ENCODE measurements at places on chromosomes 7 and 10.

DNA sequence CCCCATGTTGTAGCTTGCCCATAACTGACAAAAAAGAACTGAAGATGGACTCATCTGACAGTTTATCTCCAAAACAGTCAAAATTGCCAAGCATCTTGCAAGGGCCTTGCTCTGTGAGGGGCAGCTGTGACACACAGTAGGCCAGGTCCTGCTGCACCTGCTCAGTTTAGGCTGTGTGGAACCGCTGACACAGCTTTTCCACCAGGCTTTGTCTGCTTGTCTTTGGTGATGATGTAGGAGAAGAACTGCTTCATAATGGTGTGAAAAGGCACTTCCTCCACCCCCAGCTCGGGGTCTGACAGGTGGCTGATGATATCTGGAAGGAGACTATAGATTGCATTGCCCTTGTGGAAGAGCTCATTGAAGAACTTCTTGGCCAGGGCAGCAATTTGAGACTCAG is 92.6 kb downstream of the NPSR1 start:
- no peak for DNase-seq

- no peak for DNase-seq
Measured at GRCh38 chr7:22255342-22255741, 101.6 kb downstream of the RAPGEF5 start.

DNA sequence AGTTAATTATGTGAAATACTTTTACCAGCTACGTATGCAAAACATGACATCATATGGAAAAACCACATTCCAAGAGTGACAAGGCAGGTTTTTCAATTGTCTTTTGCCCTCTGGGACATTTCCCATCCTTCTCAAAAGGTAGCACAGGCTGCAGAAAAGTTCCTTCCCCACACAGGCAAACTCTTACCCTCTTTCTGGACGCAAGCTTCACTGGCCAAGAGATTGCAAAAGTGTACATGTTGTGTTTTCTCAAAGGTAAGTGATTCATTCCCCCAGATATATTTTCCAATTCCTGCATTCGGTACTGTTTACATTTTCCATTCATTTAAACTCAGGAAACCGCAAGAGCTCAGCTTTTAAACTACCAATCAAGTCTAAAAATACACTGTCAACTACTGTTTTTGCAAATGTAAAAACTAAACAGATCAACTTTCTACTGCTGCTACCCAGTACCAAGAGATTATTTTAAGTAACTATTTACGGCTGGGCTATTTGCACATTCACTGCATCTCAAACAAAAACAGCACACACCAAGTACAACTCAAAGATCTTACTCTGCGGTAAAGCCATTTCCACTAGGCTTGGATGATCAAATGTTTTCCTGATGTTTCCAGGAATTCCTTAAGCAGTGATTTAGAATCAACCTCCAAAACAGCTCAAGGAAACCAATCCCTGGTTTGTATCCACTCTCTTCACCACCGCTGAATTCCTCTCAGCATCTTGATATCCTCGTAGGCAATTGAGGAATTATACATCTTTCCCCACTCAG is 233.6 kb upstream of the CCDC6 start:
- DNase-seq: no peak

GRCh38 chr7:765383-765782 is 38.3 kb upstream of the PRKAR1B start:
- no peak for DNase-seq

GRCh38 chr10:1615186-1615954 is 122.0 kb downstream of the ADARB2 start:
- no peak for DNase-seq

DNA sequence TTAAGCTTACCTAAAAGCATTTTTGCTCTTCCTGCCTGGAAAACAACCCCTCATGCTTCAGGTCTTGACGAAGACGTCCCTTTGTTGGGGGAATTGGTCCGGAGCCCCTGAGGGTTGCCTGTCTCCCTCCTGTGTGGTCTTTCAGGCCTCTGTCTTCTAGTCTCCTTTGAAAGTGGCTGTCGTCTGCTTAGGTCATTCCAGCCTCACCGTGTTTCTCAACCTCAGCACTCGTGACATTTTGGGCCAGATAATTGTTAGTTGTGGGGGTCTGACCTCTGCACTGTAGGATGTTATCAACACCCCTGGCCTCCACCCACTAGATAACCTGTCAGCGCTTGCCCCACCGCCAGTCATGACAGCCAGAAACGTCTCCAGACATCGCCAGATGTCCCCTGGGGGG is 219.1 kb downstream of the TCF7L2 start:
- no peak for DNase-seq

DNA sequence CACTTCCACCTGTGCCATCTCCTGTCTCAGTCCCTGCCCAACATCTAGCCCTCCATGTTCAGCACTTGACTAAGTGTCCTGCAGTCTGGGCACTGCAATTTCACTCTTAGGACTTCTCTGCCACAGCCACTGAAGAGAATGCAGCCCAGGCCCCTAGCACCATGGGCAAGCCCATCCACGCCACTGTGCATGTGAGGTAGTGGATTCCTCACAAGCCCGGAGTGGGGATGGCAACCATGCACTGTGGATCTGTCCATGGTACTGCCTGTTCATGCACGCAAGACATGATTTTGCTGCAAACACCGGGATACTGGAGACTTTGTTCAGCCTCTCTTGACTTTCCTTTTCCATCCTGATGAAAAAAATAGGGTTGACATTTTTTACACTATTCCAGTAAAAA is 12.3 kb downstream of the DDC start:
- no peak for DNase-seq

DNA sequence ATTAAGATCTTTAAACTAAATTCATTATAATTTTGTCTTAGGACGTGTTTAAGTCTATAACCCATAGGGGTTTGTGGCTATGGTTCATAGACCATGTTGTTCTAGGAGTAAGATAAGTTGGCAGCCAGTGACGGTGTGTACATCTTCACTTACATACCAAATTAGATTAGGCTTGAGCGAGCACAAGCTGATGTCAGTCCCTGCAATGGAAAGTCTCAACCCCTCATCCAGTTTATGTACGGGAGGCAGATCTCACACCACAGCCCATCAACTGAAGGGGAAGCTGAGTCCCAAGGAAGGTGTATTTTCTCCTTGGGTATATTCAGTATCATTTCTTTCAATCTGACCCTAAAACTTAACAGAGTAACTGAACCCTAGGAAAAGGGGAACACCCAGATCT is 5.1 kb upstream of the SMC3 start:
- DNase-seq: no peak

DNA sequence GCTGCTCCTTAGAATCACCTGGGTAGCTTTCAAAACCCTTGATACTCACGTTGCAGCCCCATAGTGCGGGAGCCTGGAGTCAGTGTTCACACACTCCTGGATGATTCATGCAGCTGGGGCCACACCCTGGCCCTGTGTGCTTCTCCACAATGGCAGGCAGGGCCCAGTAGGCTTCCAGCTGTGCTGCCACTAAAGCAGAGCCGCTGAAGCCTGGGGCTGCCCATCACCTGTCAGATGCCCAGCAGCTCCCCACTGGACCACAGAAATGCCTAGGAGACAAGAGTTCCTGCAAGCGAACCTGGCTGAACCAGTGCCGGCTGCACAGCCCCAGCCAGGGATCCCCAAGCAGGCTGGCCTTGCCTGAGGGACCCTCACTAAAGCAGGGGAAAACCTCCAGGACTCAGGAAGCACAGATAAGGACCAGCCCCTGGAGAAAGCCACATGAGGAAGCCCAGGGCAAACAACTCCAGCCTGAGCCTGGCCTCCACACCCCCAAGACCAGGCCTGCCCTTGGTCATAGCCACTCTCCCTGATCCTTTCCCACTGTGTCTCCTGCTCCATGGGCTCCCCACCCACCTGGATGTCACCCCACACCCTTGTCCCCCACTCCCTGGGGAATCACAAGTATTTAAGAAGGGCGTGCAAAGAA is 111.9 kb downstream of the GRID1 start:
- DNase-seq: peak; percentile 10

- no peak for DNase-seq
Measured at GRCh38 chr10:24406809-24407483, 198.0 kb downstream of the KIAA1217 start.

GRCh38 chr10:80406204-80406603 is 2.1 kb upstream of the PRXL2A start:
- no peak for DNase-seq

DNA sequence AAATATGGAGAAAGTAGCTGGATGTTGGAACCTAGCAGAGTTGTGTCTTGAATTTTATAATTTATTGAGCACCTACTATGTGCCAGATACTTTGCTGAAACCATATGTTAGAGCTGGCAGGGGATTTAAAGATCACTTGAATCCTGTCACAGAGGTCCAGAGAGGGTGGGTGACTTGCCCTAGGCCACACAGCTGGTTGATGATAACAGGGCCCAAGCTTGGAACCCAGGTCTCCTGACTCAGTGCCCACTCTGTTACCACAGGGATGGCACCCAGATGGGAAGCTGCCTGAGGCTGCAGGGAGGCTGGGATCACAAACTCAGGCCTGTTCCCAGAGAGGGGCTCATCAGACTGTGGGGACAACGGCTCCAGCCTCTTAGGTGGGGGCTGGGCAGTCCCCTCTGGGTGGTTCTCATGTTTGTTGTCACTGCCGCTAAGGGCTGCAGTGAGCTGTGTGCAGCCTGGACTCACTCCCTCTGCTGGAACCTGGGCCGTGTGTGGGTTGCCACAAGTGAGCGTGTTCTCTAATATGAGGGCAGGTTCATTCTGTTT is 18.6 kb downstream of the GOLGA7B start:
- no peak for DNase-seq

- DNase-seq: no peak
Measured at GRCh38 chr7:92751902-92752901, 84.2 kb downstream of the CDK6 start.

GRCh38 chr10:133308421-133309099 is at the start of the genes TUBGCP2 and ZNF511:
TUBGCP2 (minus strand) TSS chr10:133308872; CDS start chr10:133302941, 5,931 bp downstream.
ZNF511 (plus strand) TSS chr10:133308914; CDS start chr10:133308944, 30 bp downstream.
- peak; percentile 44 for DNase-seq

GRCh38 chr7:101869026-101869900 is 51.8 kb downstream of the CUX1 start:
- DNase-seq: no peak

GRCh38 chr7:20275637-20276036 is 55.1 kb upstream of the ITGB8 start:
- DNase-seq: no peak

- DNase-seq: no peak
Measured at GRCh38 chr7:33971106-33971505, 65.8 kb downstream of the BMPER start.

- no peak for DNase-seq
Measured at GRCh38 chr10:88289342-88289741, 293.8 kb downstream of the RNLS start.

DNA sequence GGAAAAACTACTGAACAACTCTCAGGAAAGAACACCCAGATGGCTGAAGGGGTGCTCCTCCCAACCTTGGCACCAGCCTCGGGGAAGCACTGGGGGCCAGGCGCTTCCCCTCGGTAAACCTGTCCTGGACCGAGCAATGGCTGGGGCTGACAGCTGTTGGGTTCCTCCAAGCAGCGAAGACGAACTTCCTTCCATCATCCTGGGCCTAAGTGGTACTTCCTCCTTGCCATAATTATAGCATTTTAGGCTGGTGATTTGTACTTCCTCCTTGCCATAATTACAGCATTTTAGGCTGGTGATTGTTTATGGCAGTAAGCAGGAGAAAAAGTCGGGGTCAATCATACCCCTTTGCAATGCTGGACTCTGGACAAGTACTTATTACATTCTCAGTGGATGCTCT is 69.3 kb downstream of the MYOF start:
- no peak for DNase-seq

DNA sequence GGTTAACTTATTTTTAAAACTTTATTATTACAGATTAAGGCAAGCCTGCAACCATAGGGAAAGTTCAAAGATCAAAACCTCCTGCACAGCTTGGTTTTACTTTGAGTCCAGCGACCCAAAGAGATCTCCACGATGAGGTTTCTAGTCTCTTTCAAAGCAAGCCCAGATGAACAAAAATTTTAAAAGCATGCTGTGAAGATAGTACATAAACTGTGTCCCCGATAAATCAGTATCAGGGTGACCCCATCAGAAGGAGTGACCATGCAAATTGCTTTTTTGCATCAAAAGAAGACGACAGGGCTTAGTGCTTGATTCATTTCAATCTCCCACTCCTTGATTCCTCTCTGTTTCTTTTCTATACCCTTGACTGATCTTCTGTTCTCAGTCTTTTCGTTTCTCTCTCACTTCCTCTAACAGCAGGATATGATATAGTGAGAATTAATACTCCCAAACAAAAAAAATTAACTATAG is 16.0 kb upstream of the DNTT start:
- no peak for DNase-seq

DNA sequence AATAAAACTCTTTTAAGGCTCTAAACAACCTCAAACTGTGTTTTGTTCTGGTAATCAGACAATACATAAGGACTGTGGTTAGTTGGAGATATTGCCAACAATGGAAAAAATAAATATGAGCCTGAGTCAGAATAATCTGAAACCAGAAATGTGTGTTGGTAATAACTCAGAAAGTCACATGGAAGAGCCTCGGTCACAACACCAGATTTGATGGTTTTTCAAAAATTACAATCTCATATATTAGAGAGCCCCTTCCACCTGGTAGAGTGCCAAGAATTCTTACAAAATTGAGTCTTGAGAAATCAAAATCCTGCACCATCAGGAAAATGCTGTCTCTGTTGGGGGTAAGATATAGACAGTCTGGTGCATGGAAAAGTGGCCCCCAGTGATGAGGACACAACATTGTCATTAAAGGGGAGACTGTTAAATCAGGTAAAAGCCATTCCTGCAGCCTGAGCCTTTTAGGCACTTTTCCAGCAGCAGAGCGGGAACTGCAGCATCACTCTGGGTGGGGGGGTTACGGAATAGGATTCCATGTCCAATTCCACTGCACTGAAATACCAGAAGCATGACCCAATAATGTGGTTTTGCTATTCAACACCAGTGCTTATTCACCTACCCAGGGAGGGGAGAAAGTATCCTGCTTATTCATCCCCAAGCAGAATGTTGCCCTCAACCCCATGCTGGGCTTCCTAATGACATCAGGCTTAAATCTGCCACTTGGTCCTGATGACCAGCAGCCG is 9.5 kb upstream of the ADAM12 start:
- DNase-seq: no peak

DNA sequence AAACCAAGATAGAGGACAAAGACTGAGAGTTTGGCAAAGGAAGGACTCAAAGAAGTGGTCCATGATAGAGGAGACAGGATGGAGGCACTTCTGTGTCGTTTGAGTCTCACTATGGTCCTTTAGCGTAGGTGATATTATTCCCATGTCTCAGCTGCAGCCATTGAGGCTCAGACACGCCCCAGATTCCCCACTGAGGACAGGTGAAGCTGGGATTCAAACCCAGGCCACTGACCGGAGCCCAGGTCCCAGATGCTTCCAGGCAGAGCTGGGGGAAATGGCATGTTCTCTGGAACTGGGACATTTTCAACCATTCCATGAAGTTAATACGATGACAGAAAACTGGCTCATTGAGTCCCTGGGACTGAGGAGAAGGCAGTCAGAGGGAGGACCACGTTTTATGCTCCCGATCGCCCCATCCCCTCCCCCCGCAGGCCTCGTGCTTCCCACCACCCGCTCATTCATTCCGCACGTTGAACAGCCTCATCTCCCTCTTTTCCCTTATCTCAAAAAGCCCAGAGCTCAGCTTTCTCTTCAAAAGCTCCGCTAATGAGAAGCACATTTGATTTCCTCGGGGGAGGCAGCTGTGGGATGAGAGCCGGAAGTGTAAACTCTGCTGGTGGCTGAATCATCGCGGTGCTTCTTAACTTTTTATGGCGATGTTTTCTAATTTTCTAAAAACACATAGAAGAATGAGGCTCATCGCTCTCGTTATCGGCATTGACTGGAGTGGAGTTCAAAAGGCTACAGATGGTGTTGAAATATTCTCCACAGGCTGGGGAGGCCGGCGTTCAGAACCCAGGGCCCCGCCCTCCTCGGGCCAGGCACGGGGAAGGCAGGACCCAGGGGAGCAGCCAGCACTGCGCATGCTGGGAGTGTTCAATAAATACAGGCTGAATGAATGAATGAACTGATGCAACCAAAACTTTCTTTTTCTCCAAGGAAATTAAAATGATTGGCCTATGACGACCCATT is 64.0 kb downstream of the OAT start:
- DNase-seq: no peak

Data from NCI-H2081 (cell line).